Stimulated activated naive CD8-positive, alpha-beta T cell treated with anti-CD3 and anti-CD28 coated beads, Interleukin-15, amount 100 ng/mL, for 72 hours (primary cell): ENCODE measurements at places on chromosomes 16 and 17.

GRCh38 chr17:81322271-81323082 is 27.4 kb upstream of the SLC38A10 start:
- peak; percentile 53 for DNase-seq

GRCh38 chr16:1981398-1981836 is at the start of gene NOXO1:
NOXO1 (minus strand) TSS chr16:1981469; CDS start chr16:1981179, 290 bp downstream.
- DNase-seq: no peak

DNA sequence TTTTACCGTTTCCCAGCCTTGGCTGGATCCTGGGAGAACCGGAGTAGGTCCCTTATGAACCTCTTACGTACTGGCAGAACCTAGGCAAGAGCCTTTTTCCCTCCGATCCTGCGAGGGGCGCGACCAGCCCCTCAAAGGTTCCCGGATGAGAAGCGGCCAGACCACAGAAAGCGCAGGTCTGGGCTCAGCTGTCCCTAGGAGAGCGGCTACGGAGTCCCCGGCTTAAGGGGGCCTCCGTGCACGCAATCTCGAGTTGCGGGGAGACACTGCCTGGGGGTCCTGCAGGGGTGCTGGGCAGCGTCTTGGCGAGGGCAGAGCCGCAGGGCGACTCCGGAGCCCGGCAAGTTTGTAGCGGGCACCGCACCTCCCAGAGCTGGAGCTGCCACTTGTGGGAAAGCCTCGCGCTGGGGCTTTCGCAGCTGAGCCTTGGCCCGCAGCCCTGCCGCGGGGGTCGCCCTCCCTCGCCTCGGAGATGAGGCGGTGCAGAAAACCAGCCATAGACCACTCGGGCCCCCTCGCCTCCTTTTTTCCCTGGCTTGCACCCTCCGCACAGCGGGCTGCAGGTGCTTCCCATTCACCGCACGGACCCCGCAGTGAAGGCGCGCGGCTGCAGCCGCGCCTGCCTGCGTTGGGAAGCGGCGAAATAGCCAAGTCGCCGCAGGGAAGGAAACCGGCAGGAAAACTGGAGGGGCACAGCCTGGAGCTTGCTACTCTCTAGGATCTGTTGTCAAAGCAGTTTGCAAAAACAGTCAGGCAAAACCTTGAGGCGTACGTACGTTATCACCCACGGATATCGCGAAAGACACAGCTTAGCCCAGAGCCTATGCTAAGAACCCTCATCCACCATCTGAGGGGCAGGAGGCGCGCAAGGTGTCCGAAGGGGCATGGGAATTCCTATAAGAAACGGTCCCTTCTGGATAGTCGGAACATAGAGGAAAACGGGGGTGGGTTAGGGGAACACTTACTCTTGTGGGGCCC is 834 bp downstream of the CDH8 start:
- no peak for DNase-seq

DNA sequence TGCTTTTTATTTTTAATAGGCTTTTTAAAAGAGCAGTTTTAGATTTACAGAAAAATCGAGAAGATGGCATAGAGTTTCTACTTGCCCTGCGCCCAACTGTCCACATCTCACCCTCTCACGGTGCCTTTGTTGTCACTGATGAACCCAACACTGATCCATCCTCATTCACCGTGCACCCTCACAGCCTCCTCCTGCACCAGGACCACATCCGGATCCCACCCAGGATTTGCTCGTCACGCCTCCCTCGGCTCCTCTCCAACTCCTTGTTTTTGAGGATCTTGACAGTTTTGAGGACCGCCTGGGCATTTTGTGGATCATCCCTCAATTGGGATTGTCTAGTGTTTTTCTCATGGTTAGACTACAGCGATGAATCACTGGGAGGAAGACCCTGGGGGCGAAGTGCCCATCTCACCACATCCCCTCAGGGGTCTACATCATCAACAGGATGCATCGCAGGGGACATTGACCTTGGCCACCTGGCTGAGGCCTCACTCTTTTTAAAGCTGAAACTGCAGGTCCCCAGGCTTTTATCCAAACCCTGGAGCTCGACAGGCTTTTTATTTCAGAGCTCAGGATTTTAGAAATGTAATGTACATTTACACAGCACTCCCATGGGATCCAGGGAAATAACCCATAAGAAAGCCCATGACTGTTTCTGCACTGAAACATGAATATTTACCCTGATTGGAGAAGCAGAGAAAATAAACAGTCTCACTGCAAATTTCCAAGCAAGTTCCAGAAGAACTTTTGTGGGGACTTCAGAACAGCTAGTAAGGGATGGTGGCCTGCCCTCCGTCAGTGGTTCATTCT is 71.8 kb upstream of the ZNF469 start:
- DNase-seq: no peak

DNA sequence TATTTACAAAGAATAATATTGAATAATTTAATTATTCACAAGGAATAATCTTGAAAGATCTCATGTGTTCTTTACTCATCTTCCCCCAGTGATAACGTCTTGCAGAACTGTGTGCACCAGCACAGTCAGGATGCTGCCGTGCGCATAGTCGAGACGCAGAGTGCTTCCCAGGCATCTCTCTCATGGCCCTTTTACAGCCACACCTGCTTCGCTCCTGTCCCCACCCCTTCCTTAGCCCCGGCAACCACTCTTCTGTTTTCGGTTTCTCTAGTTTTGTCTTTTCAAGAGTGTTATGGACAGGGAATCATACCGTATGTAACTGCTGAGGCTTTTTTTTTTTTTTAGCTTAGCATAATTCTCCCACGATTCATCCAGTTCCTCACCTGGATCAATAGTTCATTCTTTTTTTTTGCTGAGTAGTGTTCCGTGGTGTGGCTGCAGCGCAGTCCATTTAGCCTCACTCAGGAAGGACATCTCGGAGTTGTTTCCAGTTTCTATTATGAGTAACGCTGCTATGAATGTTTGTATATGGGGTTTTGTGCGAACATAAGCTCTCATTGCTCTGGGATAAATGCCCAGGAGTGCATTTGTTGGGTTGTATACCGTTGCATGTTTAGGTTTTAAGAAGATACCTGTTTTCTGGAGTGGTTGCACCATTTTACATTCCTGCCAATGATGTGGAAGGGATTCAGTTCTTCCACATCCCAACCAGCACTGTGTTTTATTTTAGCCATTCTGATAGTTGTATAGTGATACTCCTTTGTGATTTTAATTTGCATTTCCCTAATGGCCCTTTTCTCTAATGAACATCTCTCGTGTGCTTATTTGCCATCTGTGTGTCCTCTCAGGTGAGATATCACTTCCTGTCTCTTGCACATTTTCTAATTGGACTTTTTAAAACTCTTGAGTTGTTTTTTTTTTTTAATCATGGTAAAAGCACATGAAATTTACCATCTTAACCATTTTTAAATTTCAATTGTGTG is 47.6 kb downstream of the SEC14L1 start:
- no peak for DNase-seq

DNA sequence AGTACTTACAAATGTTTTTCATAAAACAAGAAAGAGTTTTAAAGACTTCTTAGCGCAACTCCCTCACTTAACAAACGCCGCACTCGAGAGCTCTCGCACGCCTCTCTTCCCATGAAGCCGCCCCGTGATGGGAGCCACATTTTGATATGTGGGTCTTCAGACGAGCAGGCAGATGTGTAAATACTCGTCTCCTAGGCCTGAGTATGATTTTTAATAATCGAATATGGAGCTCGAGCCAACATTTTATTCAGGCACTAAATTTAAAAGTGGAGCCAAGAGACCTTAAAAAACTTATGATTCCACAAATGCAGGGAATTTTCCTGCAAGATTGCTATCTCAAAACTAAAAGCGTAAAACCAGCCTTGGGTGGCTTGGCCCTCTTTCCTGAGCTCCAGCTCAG is 55.4 kb downstream of the IRX6 start:
- no peak for DNase-seq

- DNase-seq: no peak
Observed at GRCh38 chr17:51601622-51602261, 341.4 kb downstream of the UTP18 start.

DNA sequence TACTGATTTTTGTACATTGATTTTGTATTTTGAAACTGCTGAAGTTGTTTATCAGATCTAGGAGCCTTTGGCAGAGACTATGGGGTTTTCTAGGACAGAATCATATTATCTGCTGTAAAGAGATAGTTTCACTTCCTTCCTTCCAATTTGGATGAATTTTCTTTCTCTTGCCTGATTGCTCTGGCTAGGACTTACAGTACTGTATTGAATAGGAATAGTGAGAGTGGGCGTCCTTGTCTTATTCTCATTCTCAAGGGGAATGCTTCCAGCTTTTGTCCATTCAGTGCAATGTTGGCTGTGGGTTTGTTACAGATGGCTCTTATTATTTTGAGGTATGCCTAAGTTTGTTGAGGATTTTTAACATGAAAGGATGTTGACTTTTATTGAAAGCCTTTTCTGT is 290.1 kb downstream of the MAP2K4 start:
- DNase-seq: no peak

- no peak for DNase-seq
Observed at GRCh38 chr16:50153596-50154419, 702 bp downstream of the TENT4B start.

- no peak for DNase-seq
Observed at GRCh38 chr17:205817-206216, 24.4 kb upstream of the DOC2B start.

GRCh38 chr16:24953306-24953705 is 61.9 kb downstream of the ARHGAP17 start:
- DNase-seq: no peak

GRCh38 chr17:70139449-70139993 is 29.8 kb upstream of the KCNJ2 start:
- no peak for DNase-seq

GRCh38 chr17:49031965-49032928 is 35.1 kb downstream of the IGF2BP1 start:
- DNase-seq: peak; percentile 62

GRCh38 chr16:87037012-87037411 is 280.2 kb downstream of the C16orf95 start:
- DNase-seq: no peak
